Activated CD8-positive, alpha-beta memory T cell treated with anti-CD3 and anti-CD28 coated beads for 36 hours (primary cell): ENCODE measurements at places on chromosomes 6 and 20. TPM values are rescaled to one million over a fixed set of nuclear protein-coding genes. Genes with fewer than 3 reads are reported as not detected.

RSPH9 gene
- not detected for total RNA-seq

SLC17A2 gene
- total RNA-seq = not detected

CCDC167 gene
- 81.6 TPM for total RNA-seq

RIPOR2 gene
- 23.5 TPM for total RNA-seq

CCN6 gene
- total RNA-seq = not detected

CTAGE9 gene
- not detected for total RNA-seq

MAP7 gene
- total RNA-seq = 1.1 TPM

MCHR2 gene
- total RNA-seq = not detected

PROKR2 gene
- 0.15 TPM for total RNA-seq

CAP2 gene
- total RNA-seq = not detected

MOG gene
- total RNA-seq = not detected

TFAP2C gene
- not detected for total RNA-seq

IMPG1 gene
- total RNA-seq = not detected

MMP24 gene
- not detected for total RNA-seq

GJA10 gene
- total RNA-seq = not detected

KIZ gene
- 10.1 TPM for total RNA-seq

RALGAPB gene
- total RNA-seq = 29.8 TPM

PPP1R14C gene
- total RNA-seq = 0.96 TPM

UBD gene
- 1.8 TPM for total RNA-seq

C20orf204 gene
- 2.1 TPM for total RNA-seq

MCCD1 gene
- not detected for total RNA-seq

VWA7 gene
- total RNA-seq = 1.6 TPM

ZC2HC1B gene
- total RNA-seq = not detected

FOXO3 gene
- total RNA-seq = 11.4 TPM

RBM24 gene
- total RNA-seq = not detected
